GM04504 (cell line): ENCODE measurements at places on chromosomes 3 and 15.

- no peak for DNase-seq
Measured at GRCh38 chr15:59885832-59886231, 118.3 kb upstream of the FOXB1 start.

GRCh38 chr15:23823508-23823907 is 136.4 kb upstream of the NDN start:
- DNase-seq = no peak

GRCh38 chr3:51559961-51560360 is 21.4 kb downstream of the RAD54L2 start:
- DNase-seq = no peak

DNA sequence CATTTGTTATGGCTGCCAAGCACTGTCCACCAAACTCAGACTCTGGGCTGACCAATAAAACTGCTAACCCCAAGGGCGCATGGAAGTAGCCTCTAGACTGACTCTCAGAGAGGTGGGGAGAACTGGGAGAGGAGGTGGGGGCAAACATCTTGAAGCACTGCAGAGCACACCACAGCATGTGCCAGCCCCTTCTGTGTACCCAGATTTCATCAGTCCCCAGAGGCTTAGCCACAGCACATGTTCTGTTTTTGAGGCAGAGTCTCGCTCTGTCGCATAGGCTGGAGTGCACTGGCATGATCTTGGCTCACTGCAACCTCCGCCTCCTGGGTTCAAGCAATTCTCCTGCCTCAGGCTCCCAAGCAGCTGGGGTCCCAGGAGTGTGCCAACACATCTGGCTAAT is 119.5 kb upstream of the SPATA12 start:
- no peak for DNase-seq

DNA sequence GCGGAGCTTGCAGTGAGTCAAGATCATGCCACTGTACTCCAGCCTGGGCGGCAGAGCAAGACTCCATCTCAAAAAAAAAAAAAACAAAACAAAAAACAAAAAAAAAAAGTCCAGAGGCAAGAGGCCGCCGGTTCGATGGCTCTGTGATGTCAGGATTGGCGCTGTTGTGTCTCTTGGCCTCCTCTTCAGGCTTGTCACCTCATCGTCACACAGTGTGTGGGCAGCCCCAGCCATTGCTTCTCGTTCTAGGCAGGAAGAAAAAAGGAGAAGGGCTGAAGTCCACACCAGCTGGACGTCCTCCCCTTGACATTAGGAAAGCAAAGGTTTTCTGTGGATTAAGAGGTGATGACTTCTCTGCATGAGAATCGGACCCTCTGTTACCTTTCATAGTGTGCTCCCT is 191.1 kb downstream of the NSMCE3 start:
- no peak for DNase-seq

DNA sequence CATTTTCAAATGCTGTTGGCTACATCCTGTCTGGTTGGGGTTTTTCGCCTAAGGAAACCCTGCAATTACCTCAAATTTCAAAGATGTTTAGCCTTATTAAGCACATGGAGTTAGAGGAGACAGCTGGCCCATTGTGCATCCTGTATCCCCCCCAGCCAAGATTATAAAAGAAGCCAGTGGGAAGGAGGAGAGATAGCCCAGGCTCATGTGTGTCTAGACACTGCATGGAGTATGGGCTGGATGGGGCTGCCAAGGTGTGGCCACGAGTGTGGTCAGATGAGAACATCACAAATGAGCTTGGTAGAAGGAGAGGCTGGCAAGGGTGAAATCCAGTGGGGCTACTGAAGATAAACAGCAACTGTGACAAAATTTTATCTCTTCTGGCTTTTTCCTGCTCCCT is 270.0 kb upstream of the TBC1D5 start:
- no peak for DNase-seq

DNA sequence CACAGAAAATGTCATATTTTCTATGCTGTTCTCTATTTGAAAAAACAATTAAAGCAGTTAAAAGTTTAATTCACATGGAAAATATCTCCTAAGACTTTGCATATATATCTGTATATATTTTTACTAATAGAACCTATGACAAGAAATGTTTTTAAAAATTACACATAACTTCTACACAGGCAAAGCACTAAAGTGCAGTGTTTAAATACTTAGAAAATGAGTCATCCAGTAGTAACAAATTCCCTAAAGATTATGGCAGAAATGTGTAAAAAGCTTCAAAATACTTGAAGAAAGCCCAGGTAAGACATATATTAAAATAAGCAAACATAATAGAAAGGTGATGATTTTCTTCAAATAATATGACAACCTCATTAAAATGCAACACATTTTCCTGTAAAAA is 236.6 kb downstream of the TBC1D5 start:
- no peak for DNase-seq

DNA sequence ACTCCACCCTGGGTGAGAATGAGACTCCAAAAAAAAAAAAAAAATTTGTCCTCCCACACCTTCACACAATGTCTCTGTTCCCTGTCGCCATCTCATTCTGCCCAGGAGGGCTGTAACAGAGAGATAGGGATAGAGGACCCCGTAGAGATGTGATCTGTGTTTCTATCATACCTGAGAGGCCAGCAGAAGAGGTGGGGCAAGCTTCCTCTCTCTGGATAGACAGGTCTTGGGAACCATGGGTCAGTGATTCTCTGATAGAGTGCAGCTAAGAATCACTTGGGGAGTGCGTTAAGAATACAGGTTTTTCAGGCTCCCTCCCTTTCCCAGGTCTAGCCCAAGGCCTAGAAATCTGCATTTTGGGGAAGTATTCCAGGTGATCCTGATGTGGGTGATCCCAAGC is 8.3 kb downstream of the CA12 start:
- no peak for DNase-seq

DNA sequence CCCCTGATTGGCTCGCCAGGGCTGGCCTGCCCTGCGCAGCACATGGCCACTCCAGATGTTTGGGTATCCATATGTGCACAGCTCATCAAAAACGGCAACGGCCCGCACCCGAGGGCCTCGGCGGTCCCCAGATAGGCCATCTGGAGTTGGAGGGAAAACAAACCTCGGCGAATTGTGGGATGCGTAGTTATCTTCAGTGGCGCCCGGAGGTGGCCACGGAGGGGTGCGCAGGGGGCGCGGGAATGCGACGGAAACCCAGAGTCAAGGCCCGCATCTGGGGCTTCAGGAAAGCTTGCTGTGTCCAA is 156.5 kb downstream of the TLE3 start:
- DNase-seq = no peak

GRCh38 chr3:129261894-129262293 is 12.5 kb downstream of the COPG1 start:
- no peak for DNase-seq

- DNase-seq = peak; percentile 37
Measured at GRCh38 chr3:105944721-105945120, 75.9 kb upstream of the CBLB start.

GRCh38 chr3:195752546-195753331 is 32.0 kb downstream of the MUC20 start:
- no peak for DNase-seq
